ENCODE measurements at places on chromosomes 5 and 9.

DNA sequence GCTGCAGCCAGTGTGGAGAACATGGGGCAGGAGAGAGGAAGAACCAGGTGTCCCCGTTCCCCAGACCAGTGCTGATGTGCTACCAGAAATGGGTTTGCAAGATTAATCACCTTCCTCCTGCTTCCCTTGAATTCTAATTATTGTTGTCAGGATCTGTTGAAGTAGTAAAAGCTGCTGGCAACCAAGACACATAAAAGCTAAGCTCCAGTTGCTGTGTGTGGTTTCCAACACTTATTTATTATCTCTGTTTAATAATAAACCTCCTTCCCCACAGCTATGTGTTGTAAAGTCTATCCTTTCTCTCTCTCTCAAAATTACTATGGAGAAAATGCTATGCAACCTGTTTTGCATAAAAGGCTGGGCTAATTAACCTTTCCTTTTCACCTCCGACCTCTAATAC, 2.3 kb upstream of the RETREG1 start:
- DNase-seq: no peak

GRCh38 chr5:173623296-173623771, 6.9 kb upstream of the BOD1 start:
- no peak for DNase-seq

DNA sequence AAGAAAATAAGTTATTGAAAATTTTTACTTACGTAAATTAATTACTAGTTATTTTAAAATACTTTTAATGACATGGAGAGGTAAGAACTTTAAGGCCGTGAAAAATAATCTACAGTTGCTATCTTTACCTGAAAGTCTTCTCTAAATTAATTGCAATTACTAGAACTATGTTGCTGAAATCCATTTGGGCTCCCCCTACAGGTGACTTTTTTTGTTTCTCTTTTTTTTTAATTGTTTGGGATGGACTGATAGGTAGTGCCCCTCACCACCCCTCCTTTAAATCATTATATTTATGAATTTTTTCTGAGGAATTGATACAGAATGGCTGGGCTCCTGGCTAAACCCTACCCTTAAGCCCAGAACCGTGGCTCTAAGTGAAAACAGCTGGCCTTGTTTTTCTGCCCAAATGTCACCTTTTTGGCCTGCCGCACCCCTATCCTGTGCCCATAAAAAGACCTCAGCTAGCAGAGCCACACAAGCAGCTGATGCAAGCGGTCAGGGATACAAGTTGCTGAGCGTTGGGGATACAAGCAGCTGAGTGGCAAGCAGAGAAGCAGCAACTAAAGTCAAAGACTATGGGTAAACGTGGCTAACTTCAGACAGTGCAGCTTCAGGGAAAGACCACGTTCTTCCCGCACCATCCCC, 315.2 kb upstream of the ACO1 start:
- DNase-seq: no peak

DNA sequence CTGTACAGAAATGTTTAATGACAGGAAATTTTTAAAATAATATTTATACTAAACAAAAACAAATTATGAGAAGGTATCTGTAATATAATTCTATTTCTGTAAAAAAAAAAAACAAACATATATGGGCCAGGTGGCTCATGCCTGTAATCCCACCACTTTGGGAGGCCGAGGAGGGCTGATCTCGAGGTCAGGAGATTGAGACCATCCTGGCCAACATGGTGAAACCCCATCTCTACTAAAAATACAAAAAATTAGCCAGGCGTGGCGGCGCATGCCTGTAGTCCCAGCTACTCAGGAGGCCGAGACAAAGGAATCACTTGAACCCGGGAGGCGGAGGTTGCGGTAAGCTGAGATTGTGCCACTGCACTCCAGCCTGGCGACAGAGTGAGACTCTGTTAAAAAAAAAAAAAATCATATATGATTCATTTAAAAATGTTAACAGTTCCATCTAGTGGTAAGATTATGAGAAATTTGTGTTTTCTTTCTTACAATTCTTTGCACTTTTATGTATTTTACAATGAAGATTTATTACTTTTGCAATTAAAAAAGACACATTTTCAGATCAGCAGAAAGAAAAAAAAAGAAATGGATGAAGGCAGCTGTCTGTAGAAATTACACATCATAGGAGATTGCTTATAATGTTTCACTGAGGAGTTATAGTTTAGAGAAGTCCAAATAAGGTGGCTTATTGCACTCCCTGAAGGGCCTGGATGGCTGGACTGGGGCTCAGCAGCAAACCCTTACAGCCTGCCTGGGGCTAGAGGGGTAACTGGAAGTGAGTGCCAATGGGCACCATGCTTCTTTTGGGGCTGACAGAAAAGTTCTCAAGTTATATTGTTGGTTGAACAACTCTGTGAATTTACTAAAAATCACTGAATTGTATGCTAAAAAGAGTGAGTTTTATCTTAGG, 20.3 kb downstream of the C9orf153 start:
- DNase-seq: no peak

DNA sequence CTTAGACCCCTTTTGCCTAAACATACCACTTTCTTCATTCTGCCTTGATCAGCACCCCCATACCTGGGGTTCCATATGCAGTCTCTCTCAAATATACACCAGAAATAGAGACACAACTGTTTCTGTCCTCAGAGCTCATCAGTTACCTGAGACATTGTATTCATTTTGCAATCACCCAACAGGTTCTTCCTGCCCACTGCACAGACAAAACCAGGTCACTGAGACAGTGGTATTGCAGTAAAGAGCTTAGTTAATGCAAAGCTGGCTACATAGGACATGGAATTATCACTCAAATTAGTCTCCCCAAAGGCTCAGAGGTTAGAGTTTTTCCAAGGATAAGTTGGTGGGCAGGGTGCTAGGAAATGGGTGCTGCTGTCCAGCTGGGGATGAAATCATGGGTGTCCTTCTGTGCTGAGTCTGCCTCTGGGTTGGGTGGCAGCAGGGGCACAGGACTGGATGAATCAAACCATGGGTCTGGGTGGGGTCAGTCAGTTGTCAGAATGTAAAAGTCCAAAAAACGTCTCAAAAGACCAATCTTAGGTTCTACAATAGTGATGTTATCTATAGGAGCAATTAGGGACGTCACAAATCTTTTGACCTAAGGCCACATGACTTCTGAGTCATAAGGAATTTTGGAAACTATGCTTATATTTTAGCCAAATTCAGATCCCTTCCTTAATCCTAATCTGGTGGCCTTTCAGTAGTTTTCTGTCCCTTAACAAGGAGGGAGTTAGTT, 41.0 kb downstream of the KCNV2 start:
- DNase-seq: no peak

DNA sequence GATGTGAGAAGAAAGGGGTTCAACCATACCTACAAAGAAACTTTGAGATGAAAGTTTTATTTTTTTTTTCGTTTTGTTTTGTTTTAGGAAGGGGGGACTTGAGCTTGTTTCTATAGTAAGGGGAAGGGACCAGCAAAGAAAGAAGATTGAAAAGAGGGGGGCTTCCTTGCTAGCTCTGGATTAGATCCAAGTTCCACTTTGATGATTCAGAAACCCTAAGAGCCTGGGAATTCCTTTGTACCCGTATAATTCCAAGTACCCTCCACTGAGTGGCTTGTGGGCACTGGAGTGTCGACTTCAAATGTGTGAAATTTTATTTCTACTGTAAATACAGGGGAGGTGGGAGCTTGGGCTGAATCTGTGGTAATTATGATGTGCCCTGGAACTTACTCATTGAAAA, 10.9 kb downstream of the MAMDC2 start:
- DNase-seq: no peak

Data from AG04449 (cell line).